Eye (tissue), 1 donor: ENCODE measurements at places on chromosomes 2 and 18.

- DNase-seq = no peak
These were observed 186.5 kb downstream of the LPIN1 start for GRCh38 chr2:11932962-11933361.

DNA sequence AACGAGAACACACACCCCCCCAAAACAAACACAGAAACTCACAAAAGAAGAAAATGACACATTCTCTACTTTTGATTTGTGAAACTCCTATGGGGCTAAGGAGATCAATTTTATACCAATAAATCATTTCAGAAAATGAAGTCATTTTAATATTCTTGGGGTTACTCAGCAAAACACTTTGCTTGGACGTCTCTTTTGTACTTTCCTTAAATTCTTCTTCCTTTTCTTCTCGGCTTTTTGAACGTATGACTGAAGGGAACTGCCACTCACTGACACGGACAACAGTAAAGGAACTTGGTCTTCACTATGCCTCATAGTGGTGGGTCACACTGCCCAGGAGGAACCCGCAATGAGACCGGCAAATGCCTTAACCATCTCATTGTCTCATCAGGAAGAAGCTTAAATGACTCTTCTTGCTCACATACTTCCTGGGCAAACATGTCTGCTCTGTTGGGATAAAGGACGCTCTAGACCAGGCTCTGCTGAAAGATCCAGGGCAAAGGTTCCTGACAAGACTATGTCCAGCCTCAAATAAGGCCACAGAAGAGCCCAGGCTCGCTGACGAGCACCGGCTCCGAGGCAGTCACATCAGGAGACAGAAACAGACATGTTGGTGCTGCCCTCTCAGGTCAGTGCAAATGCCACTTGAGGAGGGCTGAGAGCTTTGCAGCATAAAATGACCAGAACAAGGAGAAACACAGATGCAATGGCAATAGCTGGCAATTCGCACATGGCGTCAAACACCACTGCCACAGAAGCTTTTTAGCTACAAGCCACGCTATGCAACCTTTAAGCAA is 205.5 kb downstream of the TGIF1 start:
- no peak for DNase-seq

- DNase-seq = peak; percentile 15
These were observed 389.4 kb downstream of the CDH2 start for GRCh38 chr18:27787547-27787946.

- DNase-seq = peak; percentile 80
These were observed 22.1 kb downstream of the FIGN start for GRCh38 chr2:163713534-163714311.

DNA sequence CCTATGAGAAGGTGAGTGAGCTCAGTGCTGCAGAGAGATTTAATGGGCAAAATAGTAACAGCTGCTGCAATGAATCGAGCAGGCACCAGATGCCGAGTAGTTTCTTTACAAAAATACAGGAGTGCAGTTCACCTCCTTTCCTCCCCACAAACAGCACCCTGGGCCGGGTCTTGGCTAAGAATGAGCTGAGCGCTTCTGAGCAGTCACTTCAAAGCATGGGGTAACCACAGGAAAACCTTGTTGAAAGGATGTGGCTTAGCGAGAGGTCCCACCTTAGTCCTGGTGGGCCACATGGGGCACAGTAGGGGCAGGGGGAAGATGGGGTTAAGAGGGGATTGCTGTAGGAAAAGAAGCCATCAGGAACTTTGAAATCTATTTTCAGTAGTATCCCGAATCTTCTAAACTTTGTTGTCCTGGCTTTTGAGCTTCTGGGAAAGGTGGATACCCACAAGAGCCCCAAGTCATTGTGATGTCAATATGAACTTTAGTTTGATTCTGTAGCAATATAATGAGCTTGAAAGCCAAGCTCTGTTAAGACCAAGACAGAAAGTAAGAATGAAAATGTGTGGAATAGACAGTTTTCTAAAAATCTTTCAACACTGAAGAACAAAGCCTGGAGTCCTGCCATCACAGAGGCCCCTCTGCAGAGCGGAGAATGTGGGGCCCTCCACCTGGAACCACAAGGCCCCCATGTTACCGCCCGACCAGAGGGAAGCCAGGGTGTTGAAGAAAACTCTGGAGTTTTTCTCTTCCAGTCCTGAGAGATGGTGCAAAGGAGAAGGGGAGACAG is 101.0 kb upstream of the ZNF236 start:
- no peak for DNase-seq

DNA sequence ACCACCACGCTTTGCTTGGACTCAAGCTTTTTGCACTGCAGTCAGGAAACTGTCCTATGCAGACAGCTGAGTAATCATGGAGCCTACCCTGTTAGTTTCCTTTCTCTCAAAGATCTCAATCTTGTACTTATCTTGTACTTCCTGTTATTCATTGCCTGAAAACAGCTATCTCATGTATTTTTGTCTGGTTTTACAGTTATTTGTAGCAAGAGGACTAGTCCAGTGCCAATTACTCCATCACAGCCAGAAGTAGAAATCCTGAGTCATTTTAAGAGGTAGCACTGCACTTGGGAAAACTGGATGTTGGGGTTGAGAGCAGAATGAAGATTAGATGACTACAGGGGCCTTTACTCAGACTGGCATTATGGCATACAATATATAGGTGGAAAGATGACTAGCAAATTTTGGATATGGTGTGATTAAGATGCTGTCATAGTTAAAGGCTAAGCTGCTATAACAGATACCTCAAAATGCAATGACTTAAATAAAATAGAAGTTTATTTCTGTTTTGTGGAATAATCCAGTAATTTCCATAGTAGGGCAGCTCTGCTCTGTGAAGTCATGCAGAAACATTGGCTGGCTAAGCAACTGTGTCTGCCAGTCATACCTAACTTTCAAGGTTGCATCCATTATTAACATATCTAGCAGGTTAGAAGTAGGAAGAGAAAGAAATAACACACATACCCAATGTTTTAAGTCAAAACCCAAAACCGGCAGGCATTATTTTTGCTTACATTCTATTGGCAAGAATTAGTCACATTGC is 21.1 kb upstream of the CHMP3 start:
- no peak for DNase-seq

- no peak for DNase-seq
These were observed 208.1 kb upstream of the KLHL14 start for GRCh38 chr18:32980896-32981295.

- peak; percentile 67 for DNase-seq
These were observed at the start of gene HOXD1 for GRCh38 chr2:176187899-176188773. HOXD1 (plus strand) TSS chr2:176188668; CDS start chr2:176188802, 134 bp downstream.

- DNase-seq = no peak
These were observed 321.3 kb upstream of the TFPI start for GRCh38 chr2:187875261-187876141.

DNA sequence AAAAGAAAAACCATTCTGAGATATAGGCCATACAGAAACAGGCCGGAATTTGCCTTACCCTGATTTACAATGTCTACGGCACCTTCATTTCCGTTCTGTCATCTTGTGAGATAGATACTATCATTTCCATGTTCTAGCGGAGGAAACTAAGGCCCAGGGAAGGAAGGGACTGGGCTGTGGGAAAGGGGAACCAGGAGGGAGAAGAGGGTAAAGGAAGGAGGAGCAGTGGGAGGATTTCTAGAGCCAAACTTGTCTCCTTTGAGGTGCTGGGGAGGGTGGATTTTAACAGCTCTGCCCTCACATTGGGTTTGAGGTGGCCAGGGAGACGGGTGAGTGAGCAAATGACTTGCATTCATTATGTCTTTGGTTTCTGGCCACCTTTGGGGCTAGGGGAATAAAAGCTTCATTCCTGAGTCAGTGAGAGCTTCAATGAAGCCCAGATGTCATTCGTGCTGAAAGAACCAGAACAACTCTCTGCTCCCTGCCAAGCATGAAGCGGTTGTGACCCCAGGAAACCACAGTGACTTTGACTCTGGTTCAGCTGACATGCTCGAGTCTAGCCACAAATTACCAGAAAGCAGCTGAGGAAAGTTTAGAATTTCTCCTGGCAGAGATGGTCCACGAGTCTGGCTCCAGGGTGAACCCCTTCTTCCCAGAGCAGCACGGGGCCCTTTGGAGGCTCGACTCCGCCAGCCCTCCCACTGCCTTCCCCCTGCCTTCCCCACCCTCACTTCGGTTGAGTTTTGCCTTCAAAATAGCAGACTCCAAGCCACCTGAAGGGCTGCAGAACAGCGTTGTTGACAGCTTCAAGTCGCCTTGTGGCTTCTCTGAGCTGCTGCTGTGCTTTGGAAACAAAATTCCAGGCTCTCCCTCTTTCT is 3.8 kb downstream of the ACTG2 start:
- DNase-seq = peak; percentile 43

- DNase-seq = no peak
These were observed 19.6 kb upstream of the KIF3C start for GRCh38 chr2:26001743-26002351.

GRCh38 chr2:71298914-71299313 is 32.7 kb upstream of the ZNF638 start:
- DNase-seq = no peak

GRCh38 chr2:126244937-126245336 is 411.0 kb upstream of the GYPC start:
- DNase-seq = peak; percentile 18

DNA sequence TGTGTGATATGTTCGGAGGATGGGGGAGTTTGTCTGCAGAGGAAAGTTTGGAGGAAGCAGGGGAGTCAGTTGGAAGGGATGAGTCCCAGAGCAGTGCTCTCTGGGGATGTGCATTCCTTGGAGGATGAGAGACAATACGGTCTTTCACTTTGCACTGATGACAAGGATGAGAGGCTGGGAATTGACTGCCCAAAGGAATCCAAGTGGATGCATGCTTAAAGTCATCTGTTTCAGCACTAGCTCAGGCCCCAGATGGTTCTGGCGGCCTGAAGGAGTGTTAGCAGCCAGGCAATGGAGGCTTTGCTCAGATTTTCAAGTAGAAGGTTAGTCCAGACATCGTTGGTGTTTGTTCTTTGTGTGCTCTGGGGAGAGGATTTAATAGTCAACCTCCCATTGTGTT is 100.2 kb downstream of the CRIM1 start:
- peak; percentile 30 for DNase-seq

GRCh38 chr2:9095690-9096089 is 92.2 kb upstream of the MBOAT2 start:
- peak; percentile 44 for DNase-seq

- DNase-seq = no peak
These were observed 184.6 kb upstream of the SRD5A2 start for GRCh38 chr2:31765078-31765945.
